Right renal pelvis (tissue), 4 donors: ENCODE measurements at places on chromosomes 16 and 17.

- no peak for DNase-seq
These were observed 35.3 kb downstream of the MRTFB start for GRCh38 chr16:14106457-14106856.

GRCh38 chr16:57616241-57616640 lies 12.2 kb upstream of the ADGRG1 start:
- no peak for DNase-seq

GRCh38 chr16:2150418-2151187 lies 2.2 kb downstream of the RAB26 start:
- no peak for DNase-seq

- DNase-seq = no peak
These were observed 58.4 kb upstream of the IRX3 start for GRCh38 chr16:54344646-54345630.

- DNase-seq = no peak
These were observed 168.4 kb downstream of the ENGASE start for GRCh38 chr17:79242873-79243602.

DNA sequence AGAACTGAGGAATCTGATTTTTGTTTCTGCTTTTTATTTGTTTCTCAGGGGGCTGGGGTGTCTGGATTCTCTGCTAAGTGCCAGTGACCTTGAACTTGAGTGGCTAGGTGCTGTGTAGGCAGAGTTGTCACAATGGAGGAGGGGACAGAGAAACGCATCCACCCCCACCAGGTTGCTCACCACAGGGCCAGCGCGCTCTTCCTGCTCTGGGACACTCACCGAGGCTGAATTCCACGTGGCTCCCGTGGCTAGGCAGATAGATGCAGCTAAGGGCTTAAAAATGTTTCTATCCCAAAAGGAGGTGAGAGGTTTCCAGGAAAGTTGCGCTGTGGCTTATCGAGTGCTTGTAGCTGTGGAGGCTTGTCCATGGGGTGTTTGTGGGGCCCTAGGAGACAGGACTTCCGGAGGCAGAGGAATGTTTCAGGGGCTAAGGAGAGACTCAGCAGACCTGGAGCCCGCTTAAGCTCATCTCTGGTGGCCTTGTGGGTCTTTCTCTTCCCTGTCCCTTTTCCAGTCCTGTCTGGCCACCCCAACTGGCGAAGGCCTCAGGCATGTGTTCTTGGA lies 36.8 kb downstream of the ADCY7 start:
- DNase-seq = no peak
